ENCODE measurements at places on chromosomes 1 and 21. TPM values are rescaled to one million over a fixed set of nuclear protein-coding genes. Genes with fewer than 3 reads are reported as not detected.

The FCMR gene
- 75.6 TPM for total RNA-seq

The SMCP gene
- not detected for total RNA-seq

The DLGAP3 gene
- total RNA-seq = 0.59 TPM

The OR2L3 gene
- total RNA-seq = not detected

The INAVA gene
- total RNA-seq = 0.24 TPM

The MROH9 gene
- total RNA-seq = not detected

The XCL1 gene
- total RNA-seq = 258 TPM

The TINAGL1 gene
- total RNA-seq = not detected

- peak; percentile 79 for DNase-seq
Measured at GRCh38 chr1:55215194-55216021, at the start of gene USP24. Gene USP24, minus strand, starts transcription at chr1:55215364. Its CDS starts 251 bp downstream, at chr1:55215113.

DNA sequence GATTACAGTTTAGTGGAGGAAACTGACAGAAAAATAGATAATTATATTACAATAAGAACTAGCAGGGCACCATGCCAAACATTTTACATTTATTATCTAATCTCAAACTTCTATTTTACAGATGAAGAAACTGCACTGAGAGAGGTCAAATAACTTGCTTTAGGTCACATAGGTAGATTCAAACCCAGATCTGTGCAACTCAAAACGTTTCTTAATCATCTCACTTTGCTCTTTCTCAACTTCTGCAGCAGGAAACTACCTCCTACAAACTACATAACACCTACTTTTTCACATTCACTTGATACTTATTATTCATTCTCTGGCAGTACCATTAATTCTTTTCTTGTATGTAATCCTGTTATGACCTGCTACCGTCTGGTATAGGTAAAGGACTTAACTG is 49.9 kb upstream of the BCL10 start:
- DNase-seq = no peak

- DNase-seq = no peak
Measured at GRCh38 chr1:16349847-16350406, 2.4 kb downstream of the FBXO42 start.

DNA sequence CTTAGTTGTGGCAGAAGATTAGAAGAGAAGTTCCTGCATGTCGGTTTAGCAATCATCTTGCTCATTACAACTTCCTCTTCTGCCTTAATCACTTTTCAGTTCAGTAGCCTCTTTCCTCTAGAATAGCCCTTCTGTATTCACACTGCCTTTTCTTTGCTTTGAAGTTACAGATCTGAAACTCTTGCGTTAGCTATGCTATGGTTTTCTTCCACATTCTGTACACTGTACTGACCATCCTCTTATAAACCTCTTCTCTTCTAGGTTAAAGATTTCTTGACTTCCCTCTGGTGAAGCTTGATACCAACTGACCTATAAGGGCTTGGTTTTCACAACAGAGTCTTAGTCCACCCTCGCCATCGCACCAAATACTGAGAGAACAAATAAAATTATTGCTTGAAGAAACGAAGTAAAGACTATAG is 35.0 kb downstream of the C21orf91 start:
- no peak for DNase-seq

GRCh38 chr1:148166558-148167492 is 14.7 kb upstream of the NBPF11 start:
- no peak for DNase-seq

- DNase-seq = no peak
Measured at GRCh38 chr1:44688760-44689446, 14.4 kb downstream of the ARMH1 start.

DNA sequence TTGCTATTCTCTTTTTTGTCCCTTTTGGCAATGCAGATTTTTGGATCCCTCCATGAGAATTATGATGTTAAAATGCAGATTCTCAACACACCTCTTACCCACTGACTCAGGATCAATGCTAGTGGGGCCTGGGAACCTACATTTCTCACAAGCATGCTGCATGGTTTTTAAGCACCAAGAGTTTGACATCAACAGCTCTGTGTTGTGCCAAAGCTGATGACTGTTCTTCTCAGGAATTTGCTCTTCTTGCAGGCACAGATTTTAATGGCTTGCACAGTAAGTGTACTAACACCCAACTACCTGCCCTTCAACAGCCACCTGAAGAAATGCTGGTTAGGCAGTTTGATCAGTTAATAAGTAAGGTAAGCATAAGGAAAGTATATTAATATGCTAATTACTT is 468.7 kb downstream of the PTBP2 start:
- no peak for DNase-seq

DNA sequence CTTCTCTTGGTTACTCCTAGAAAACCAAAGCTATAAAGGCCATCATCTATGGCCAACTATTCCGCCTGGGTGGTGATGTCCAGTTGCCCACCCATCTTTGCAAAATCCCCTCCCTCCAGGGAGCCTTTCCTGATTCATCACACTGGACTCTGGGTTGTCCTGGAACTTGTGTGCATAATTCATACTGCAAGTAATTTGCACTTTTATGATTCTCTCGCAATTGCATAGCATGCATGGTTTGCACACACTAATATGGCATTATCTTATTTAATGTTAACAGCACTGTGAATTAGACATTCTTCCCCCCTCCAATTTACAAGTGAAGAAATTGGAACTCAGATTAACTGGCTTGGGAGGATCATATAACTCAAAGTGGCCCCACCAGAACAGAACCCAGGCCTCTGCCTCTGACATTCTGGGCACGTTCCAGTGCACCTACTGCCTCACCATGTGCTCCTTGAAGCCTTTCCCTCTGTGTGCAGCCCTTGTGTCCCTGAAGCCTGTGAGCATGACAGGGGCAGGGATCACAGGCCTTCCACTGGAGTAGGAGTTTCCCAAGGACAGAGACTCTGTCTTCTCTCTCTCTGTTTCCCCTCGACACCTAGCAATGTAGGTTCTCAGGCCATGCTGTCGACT is 98.9 kb upstream of the IPO9 start:
- DNase-seq = no peak

DNA sequence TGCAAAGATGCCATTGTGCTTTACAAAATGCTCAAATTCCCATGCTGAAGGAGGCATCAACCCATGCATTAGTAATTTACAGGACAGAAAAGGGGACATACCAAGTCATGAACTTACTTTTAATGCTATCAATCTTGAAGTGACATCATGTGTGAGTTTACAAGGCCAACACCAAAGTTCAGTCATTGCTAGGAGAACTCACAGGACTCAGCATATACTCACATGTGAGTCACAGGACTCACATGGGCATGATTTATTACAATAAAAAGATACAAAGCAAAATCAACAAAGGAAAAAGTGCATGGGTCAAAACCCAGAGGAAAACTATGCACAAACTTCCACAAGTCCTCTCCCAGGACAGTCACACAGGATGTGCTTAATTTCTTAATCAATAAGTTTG is 1656.0 kb downstream of the MRPL39 start:
- DNase-seq = no peak

DNA sequence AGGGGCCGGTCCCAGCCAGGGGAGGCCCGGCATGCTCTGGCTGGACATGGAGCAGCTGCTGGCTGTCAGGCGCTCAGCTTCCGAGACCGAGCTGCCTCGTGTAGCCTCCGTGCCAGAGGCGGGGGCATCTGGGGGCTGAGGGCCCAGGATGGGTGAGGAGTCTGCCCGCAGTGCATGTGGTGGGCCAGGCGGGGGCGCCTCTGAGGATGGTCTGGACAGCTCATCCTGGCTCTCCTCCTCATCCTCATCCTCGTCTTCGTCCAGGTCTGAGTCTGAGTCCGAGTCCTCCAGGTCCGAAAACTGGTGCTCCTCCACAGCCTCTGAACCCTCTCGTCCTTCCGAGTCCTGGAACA is 28.9 kb upstream of the EDN2 start:
- no peak for DNase-seq

GRCh38 chr1:184615301-184615700 is 139.4 kb downstream of the EDEM3 start:
- DNase-seq = no peak

DNA sequence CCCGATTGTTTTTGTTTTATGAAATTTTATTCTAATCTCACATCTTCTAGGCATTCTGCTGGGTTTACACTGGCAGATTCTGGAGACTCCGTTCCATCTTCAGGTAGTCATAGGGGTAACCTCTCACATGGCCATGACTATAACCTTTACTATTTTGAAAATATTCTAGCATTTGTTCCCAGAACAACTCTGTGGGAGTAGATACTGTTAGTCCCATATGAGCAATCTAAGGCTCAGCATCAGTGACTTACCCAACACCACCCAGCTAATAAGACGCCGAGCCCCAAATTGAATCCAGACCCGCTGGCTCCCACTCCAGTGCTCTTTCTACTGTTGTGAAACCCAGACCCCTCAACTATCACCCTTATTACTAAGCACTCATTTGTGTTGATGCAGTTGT is 9.8 kb downstream of the ADAMTS4 start:
- no peak for DNase-seq

GRCh38 chr1:64980745-64981600 is 14.6 kb upstream of the JAK1 start:
- DNase-seq = no peak

GRCh38 chr1:107379826-107380225 is 239.0 kb downstream of the NTNG1 start:
- no peak for DNase-seq
